Ascending aorta (tissue), 2 donors: ENCODE measurements at places on chromosomes 3 and 15.

DNA sequence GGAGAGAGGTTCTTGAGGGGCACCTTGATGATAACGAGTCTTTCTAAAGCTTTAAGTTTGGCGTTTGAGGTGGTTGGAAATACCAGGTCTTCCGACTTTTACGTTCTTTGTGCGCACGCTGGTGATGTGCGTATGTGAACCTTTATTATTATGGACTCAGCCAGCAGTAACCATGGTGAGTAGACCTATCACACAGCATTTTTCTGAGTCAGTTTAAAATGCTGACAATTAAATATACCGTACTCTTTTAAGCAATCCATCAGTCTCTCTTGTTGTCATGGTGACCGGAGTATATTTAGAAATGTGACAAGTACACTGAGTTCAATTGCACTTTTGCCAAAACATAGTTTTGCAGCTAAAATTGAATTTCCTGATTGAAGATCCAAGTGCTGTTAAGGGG, 172.2 kb downstream of the LPP start:
- H3K4me3 ChIP-seq = peak overlapping the region; percentile 29
- H3K4me1 ChIP-seq = peaks cover 53% of the 10 kb centered on the region
- peak; percentile 72 for DNase-seq
- H3K36me3 ChIP-seq = no peaks in the 10 kb centered on the region
- peak overlapping the region; percentile 73 for H3K27ac ChIP-seq

DNA sequence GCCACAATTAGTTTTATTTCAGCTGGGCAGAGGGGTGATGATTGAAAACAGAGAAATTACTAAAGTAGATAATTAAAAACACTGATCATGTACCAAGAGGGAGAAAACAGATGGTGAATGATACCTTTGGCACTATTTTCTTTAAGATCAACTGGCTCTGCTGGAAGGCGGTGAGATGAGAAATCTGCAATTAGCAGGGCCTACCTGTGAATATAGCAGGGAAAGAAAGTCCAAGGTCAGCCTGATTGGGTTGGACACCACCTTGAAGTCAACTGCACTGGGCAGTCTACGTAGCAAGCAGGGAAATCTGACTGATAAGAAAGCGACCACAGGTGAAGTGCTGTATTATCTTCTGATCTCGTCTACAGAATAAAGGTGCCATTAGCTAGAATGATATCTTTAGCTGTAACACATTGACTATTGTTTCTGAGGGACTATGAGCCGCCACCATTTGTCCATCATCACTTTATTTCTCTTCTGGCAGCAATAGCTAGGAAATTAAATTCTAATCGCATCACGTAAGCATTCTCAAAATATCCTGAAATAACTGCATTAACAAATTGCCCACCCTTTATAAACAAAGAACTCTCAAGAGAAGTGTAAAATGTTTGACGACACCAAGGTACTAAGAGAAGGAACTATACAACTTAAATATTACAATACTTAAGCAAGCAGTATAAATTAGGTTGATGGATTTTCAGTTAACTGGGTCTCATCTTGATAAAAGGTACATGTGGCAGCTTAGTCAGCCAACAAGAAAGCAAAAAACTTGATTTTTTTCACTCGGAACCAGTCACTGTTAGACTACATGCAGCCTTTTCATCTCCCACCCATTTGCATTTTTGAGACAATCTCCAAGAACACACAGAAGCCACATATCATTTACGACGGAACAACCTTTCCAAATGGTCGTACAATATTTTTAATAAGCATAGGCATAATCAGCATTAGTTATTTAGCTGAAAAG, 1.3 kb downstream of the NEDD4 start:
- no peaks in the 10 kb centered on the region for H3K27me3 ChIP-seq
- peak overlapping the region; percentile 95 for H3K27ac ChIP-seq
- no peaks in the 10 kb centered on the region for H3K4me1 ChIP-seq
- DNase-seq = no peak
- H3K4me3 ChIP-seq = peak overlapping the region; percentile 88

- no peaks in the 10 kb centered on the region for H3K4me1 ChIP-seq
- H3K27ac ChIP-seq = no peak overlapping the region
- DNase-seq = no peak
These were observed 4.6 kb downstream of the TSC22D2 start for GRCh38 chr3:150412561-150413231.

GRCh38 chr15:43518197-43518761, 871 bp downstream of the MAP1A start:
- peaks cover 35% of the 10 kb centered on the region for H3K36me3 ChIP-seq
- no peaks in the 10 kb centered on the region for H3K27me3 ChIP-seq
- no peak for DNase-seq

DNA sequence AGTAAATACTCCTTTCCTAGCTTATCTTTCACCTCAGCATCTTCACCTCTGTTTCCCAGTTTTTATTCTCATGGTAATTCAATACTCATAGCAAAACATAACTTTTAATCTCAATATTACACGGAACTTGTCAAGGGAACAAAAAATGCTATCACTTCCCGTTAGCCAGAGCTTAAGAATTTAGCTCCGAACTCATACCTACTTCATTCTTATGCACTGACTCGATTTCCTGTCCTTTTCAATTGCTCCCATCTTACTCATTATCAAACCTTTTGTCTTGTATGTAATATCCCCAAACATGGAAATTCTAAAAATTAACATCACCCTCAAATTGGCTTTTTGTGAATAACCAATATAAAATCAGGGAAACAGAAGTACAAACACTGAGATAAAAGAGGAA, 28.2 kb downstream of the MYEF2 start:
- H3K4me1 ChIP-seq = no peaks in the 10 kb centered on the region

DNA sequence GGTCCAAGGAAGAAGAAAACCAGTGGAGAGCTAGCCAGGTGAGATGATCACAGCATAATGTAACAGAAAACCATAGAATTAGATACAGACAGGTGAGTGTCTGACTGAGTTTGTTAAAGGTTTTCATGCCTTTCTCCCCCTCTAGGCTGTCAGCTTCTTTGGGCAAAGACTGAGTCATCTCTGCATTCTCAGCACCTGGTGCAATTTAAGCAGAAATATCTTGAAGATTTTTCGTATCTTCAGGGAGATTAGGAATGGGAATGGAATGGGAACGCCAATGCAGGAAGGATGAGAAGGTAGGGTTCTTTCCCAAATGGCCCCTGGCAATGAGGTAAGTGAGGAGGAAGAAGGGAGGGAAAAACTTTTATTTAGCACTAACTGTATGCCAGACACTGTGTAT, 122.0 kb upstream of the SLC7A14 start:
- no peak for DNase-seq
- no peak overlapping the region for H3K4me3 ChIP-seq
- H3K36me3 ChIP-seq = no peaks in the 10 kb centered on the region
- H3K27me3 ChIP-seq = no peaks in the 10 kb centered on the region
- H3K27ac ChIP-seq = no peak overlapping the region
- no peaks in the 10 kb centered on the region for H3K4me1 ChIP-seq

DNA sequence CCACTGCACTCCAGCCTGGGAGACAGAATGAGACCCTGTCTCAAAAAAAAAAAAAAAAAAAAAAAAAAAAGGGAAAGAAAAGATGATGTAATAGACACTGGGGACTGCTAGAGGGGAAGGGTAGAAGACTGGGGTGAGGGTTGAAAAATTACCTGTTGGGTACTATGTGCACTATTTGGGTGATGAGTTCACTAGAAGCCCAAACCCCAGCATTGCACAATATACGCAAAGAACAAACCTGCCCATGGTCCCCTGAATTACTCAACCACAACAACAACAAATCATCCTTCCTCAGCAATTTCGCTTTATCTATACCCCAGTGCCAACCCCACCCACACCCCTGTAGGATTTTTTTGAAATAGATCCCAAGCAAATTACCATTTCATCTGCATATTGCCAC, 13.5 kb downstream of the NIPA1 start:
- H3K4me3 ChIP-seq = no peak overlapping the region
- H3K27me3 ChIP-seq = no peaks in the 10 kb centered on the region
- no peaks in the 10 kb centered on the region for H3K36me3 ChIP-seq
- no peak overlapping the region for H3K27ac ChIP-seq

DNA sequence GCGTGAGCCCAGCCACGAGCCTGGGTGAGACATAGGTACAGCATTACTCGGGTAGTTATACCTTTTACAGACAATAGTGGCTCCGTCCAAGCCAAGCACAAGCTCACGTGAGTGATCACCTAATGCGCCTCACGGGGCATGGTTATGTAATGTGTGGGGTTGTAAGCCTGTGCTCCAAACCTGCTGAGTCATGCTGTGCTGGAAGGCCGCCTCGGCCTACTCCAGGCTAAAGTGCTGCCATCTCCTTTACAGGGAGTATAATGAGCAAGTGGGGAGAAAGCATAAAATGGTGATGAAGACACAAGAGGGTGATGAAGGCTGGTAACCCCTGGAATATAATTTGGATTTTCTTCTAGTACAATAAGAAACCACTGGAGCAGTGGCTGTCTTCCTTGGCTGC, 175.8 kb upstream of the STT3B start:
- no peak overlapping the region for H3K4me3 ChIP-seq
- H3K36me3 ChIP-seq = no peaks in the 10 kb centered on the region
- H3K4me1 ChIP-seq = no peaks in the 10 kb centered on the region
- no peak overlapping the region for H3K27ac ChIP-seq
- no peak for DNase-seq
- no peaks in the 10 kb centered on the region for H3K27me3 ChIP-seq

GRCh38 chr3:35439663-35440062, 199.7 kb upstream of the ARPP21 start:
- no peak for DNase-seq
- H3K27ac ChIP-seq = no peak overlapping the region
- no peaks in the 10 kb centered on the region for H3K4me1 ChIP-seq
- no peak overlapping the region for H3K4me3 ChIP-seq
- no peaks in the 10 kb centered on the region for H3K27me3 ChIP-seq
- no peaks in the 10 kb centered on the region for H3K36me3 ChIP-seq

- no peak for DNase-seq
- peaks cover 36% of the 10 kb centered on the region for H3K4me1 ChIP-seq
- H3K27ac ChIP-seq = peak overlapping the region; percentile 86
- no peak overlapping the region for H3K4me3 ChIP-seq
These were observed 164.5 kb downstream of the VGLL4 start for GRCh38 chr3:11479221-11479620.

DNA sequence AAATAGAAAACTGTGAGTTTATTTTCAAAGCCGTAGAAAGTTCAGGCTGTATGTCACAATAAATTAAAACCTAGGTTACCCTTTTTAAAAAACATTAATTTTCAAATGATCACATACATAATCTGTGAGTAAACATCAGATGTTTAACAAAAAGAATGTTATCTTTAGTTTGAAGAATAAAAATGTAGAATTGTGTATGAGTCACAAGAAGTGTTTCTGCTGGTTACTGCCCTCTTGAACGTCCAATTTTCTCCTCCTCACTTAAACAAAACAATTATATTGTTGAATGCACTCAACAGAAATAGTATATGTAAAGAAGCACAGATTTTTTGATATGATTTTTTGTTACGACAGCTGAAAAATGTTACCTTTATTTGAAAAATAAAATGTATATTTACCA, 855.1 kb downstream of the ROBO1 start:
- no peaks in the 10 kb centered on the region for H3K27me3 ChIP-seq
- H3K4me1 ChIP-seq = no peaks in the 10 kb centered on the region
- H3K4me3 ChIP-seq = no peak overlapping the region
- H3K27ac ChIP-seq = no peak overlapping the region
- no peaks in the 10 kb centered on the region for H3K36me3 ChIP-seq
- no peak for DNase-seq

GRCh38 chr15:60720086-60720485, 241.1 kb upstream of the ICE2 start:
- H3K27me3 ChIP-seq = no peaks in the 10 kb centered on the region
- H3K27ac ChIP-seq = no peak overlapping the region
- H3K4me1 ChIP-seq = no peaks in the 10 kb centered on the region
- H3K36me3 ChIP-seq = no peaks in the 10 kb centered on the region

- no peaks in the 10 kb centered on the region for H3K4me1 ChIP-seq
- no peak for DNase-seq
- no peaks in the 10 kb centered on the region for H3K27me3 ChIP-seq
- no peaks in the 10 kb centered on the region for H3K36me3 ChIP-seq
These were observed 477.1 kb upstream of the KCNMB2 start for GRCh38 chr3:178059119-178059518.

DNA sequence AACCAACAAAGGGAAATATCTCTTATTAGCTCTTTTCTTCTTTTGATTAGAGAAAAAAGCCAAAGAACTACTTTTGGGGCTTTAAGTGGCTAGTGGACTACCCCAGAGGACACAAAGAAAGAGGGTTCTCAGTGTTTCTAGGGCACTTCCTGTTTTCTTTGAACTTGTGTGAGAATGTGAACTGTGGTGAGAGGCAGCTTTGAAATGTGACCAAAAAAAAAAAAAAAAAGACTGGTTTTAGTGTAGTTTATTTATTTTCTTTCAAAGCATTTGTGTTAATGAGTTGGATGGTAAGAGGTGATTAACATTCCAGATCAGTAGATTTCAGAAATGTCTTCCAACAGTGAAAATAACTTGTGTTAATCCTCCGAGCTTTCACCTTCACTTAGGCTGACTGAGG, 32.4 kb downstream of the SELENOT start:
- H3K4me3 ChIP-seq = no peak overlapping the region
- no peaks in the 10 kb centered on the region for H3K27me3 ChIP-seq
- no peaks in the 10 kb centered on the region for H3K4me1 ChIP-seq
- H3K36me3 ChIP-seq = peaks cover 8% of the 10 kb centered on the region
- no peak overlapping the region for H3K27ac ChIP-seq

GRCh38 chr3:148697306-148698189, at the start of gene AGTR1:
AGTR1 (plus strand) TSS chr3:148697903; CDS start chr3:148741036, 43,133 bp downstream.
- H3K4me1 ChIP-seq = no peaks in the 10 kb centered on the region
- H3K36me3 ChIP-seq = no peaks in the 10 kb centered on the region
- H3K27ac ChIP-seq = peak within 1 kb of the TSS; percentile 58

- no peaks in the 10 kb centered on the region for H3K4me1 ChIP-seq
- H3K36me3 ChIP-seq = no peaks in the 10 kb centered on the region
- no peaks in the 10 kb centered on the region for H3K27me3 ChIP-seq
- no peak overlapping the region for H3K4me3 ChIP-seq
- DNase-seq = no peak
These were observed 264.2 kb upstream of the TLE3 start for GRCh38 chr15:70361891-70362290.

GRCh38 chr3:153633407-153633806, 471.4 kb downstream of the RAP2B start:
- H3K27me3 ChIP-seq = no peaks in the 10 kb centered on the region
- no peaks in the 10 kb centered on the region for H3K4me1 ChIP-seq
- no peaks in the 10 kb centered on the region for H3K36me3 ChIP-seq
- no peak overlapping the region for H3K4me3 ChIP-seq
- no peak for DNase-seq
